Stimulated activated CD4-positive, alpha-beta T cell treated with anti-CD3 and anti-CD28 coated beads, Interleukin-1b, Interleukin-23, amount 100 ng/mL, for 24 hours (primary cell): ENCODE measurements at places on chromosomes 4 and X.

DNA sequence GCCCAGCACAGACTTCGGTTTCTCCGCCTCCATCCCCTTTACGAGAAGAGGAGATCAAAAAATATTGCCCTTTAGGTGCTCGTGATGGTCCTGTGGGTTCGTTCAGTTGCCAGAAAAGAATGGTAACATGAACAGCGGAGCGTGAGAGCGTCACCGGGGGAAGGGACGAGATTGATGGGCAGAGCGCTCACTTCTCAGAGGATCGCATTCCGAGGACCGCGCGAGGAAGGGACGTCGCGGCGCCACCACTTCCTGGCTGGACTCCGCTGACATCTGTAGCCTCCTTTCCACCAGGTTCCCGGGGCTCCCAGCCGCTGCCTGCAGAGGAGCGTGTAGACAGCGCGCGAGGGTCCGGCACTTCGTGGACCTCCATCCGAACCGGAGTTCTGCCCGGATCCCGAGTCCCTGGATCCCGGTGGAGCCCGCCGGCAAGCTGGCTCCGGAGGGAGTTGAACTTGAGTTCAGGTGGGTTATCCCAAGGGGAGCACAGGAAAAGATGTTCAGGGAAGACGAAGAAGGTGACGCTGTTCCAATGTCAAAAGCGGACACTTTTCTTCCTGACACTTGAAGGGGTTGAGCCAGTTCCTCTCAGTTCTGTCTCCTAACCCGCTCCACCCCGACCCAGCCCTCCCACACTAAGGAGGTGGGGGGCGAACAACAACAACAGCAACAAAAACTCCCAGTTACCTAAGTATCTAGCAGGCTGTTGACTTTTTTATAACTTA is 484 bp downstream of the GALNTL6 start:
- DNase-seq, result no peak

GRCh38 chrX:78133238-78133960 is 6.1 kb downstream of the TAF9B start:
- no peak for DNase-seq

- DNase-seq, result no peak
Measured at GRCh38 chr4:99156992-99157391, 12.9 kb upstream of the ADH4 start.

- DNase-seq, result no peak
Measured at GRCh38 chr4:38669208-38669607, 5.2 kb downstream of the KLF3 start.

DNA sequence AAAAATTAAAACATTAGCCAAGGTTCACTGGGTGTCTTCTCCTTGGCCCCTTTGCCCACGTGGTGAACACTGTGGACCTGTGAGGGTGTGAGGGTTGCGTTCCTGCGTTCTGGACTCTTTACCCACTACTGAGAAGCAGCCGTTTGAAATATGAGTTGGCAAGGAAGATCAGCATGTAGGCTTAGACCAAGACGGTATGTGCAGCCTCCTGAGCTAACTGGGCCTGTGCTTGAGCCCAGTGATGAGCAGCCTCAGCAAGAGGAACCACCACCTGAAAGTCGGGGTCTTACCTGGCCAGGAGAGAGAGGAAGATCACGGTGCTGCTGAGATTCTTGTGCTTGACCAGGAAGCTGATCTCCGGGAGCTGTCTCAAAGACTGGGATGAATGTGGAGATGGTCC is 19.5 kb downstream of the RGS12 start:
- no peak for DNase-seq

DNA sequence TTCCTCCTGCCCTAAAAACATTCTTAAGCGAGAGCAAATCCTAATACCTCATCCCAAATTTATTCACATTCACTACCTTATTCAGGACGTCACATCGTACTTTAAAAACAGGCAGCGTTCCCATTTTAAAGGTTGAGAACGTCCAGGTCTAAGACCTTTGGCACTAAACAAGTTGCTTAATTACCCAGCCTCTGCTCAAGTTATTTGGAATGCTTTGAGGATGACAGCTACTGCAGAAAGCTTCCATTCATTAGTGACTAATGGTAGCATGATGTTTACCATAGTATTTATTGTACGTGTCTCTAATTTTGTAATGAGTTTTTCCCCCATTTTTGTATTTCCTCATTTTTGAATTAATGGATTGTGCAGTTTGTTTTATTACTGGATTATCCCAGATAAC is 1.5 kb downstream of the USP38 start:
- no peak for DNase-seq

DNA sequence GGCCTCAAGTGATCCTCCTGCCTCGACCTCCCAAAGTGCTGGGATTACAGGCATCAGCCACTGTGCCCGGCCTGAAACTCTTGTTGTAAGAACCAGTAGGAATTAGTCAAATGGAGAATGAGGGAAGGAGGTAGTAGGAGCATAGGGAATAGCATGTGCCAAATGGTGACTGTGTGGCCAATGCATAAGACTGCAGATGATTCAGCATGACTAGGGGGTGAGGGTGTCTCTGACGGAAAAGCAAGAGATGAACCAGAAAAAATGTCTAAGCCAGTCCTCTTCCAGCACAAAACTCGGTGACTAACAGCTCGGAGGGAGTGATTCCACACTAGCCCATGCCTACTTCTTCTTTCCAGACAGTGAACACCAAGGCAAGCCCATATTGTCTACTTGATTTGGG is 58.2 kb upstream of the DUSP21 start:
- DNase-seq, result no peak

DNA sequence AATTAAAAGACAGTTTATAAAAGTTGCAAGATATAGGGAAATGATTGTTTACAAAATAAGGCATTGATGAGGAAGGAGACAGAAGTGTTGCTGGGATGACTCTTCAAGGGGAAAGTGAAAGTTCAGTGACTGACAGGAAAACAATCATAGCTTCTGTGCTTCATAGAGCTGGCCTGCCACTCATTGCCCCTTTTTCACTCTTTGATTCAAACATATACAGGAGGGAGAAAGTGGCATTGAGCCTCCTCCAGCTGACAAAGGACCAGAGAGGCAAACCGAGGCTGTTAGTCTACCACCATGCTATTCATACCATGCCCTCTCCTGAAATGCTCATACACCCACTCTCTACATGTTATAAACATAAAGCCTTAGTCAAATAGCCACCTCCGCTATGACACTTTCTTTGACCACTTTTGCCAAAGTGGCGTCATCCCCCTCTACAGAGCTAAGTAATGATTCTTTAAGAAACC is 79.2 kb upstream of the ATOH1 start:
- DNase-seq, result no peak

DNA sequence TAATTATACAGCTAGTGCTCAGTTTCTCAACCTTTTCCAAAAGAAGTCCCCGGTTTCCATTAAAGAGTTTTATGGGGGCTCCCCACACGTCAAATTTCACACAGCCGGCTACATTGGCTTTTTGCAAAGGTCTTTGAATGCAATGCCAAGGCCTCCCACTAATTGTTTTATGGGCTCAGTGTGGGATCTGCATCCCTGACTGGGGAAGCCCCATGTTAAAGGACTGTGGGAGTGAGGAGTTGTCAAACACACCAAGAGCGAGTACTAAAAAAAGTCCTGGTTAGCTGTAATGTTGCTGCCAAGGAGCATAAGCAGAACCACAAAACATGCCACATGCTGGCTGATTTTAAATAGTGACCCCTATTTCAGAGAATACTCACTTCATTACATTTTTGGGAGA is 162.6 kb downstream of the BMPR1B start:
- DNase-seq, result no peak

DNA sequence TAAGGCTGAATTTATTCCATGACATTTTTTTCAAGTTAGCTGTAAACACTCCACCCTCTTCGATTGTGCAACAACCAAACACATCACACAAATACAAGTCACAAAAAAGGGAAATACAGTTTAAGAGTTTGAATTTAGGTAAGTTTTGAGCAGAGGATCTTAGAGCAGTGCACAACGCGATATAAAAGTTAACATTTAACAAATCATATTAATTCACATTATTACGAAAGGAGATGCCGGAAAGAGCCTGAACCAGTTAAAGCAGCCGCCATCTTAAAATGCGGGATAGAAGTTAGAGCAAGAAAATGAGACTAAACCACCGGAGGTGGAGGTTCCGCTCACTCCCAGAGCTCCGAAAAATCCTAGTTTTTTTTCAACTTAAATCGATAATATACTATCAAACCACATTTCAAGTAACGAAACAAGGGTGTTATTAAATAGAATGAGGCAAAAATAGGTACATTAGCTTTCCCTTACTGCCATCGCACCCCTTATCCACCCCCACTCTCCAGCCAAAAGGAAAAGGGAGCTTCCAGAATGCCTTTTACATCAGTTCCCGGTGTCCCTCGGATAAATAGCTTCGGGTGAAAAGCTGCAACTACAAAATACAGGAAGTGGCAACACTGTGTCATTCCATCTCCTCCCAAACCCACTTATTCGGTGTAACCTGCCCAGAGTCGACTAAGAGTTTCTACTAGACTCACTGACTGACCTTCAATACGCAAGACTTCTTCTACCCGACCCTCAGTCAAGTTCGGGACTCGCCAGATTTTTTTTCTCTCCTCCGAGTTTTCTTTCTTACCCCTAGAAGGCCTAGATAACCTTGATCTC is 1.9 kb downstream of the UBE2D3 start:
- no peak for DNase-seq

- DNase-seq, result no peak
Measured at GRCh38 chr4:4200624-4201023, 26.1 kb downstream of the OTOP1 start.

- no peak for DNase-seq
Measured at GRCh38 chrX:38055170-38055847, 49.0 kb downstream of the SYTL5 start.

GRCh38 chr4:71389149-71389827 is 50.5 kb downstream of the SLC4A4 start:
- no peak for DNase-seq

GRCh38 chr4:52842792-52843191 is 19.3 kb upstream of the RASL11B start:
- no peak for DNase-seq
